Neural crest cell (in vitro differentiated cells): ENCODE measurements at places on chromosomes 1 and 21.

DNA sequence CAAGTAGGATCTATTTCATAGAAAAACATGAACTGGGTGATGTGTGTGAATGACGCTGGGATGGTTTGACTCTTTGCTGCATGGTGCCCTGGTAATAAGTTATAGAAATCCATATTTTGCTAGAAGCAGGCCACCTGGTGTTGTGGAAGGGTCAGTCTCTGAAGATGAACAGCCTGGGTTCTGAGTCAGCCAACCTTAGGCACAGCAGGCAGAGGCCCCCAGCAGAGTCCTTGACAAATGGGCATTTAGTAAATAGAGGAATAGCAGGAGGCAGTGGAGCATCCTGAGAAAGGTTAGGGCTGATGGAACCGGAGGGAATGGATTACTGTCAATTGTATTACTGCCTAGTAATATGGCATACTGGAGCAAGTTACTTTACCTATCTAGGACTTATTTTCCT, 20.9 kb downstream of the FGGY start:
- DNase-seq, result no peak

DNA sequence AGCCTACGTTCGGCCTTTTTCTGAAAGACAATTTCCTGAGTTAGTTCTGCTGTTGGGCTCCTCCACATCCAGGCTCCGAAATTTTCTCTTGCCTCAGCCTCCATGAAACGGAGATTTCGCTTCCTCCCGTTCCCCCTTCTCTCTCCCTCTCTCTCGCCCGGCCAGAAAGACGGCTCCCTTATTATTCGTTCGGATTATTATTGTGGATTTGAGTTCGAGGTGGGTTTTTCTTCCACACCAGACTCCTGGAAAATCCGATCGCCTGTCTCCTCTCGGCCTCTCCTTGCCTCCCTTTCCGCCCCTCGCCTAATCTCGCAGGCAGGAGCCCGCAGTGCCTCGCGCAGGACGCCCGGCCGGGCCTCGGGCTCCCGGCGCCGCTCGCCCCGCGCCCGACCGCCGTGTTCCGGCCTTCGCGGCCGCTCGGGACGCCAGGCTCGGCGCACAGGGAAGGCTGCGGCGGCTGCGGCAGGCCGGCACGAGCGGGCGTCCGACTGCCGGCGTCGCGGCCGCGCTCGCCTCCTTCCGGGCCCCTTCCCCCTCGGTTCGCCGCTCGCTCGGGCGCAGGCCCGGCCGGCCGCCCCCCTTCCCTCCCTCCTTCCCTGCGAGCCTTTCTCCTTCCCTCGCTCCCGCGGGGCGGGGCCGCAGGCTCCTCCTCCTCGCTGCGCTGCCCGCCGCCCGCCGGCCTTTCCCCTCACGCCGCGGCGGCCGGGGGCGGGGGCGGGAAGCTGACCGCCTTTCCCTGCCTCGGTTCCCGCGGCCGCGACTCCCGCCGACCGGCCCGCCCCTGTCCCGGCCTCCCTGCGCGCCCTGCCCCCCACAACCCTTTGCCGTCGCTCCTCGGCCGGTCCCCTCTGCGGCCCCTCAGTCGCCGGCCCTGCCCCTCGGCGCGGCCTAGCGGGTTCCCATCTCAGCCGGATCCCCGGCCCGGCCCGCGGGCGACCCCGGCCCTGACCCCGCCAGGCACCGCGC, at the start of gene ARHGEF11:
Gene ARHGEF11 (minus strand): TSS at position 493 of the 969 bp plus-strand sequence. CDS start 1,412 bp downstream, outside the sequence.
- DNase-seq, result peak; percentile 85

GRCh38 chr1:230396966-230397365, 29.2 kb downstream of the PGBD5 start:
- no peak for DNase-seq

GRCh38 chr1:203190949-203191348, 4.4 kb upstream of the CHI3L1 start:
- DNase-seq, result no peak

DNA sequence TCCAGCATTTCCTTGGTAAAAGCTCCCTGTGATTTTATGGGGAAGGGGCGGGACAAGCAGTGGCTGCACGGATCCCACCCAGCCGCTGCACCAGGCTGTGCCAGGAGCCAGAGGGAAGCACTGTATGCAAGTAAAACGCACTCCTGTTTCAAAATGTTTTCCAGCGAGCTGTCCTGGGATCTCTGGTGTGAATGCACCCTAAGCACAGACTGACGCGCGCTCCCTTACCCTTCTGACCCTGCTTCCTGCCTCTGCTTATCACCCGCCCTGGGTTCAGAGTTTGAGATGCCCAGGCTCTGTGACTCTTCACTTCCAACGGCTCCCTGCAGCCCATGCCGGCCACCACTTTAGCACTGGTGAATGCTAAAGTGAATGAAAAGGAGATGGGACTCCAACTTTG, 131.2 kb downstream of the RHOU start:
- no peak for DNase-seq

DNA sequence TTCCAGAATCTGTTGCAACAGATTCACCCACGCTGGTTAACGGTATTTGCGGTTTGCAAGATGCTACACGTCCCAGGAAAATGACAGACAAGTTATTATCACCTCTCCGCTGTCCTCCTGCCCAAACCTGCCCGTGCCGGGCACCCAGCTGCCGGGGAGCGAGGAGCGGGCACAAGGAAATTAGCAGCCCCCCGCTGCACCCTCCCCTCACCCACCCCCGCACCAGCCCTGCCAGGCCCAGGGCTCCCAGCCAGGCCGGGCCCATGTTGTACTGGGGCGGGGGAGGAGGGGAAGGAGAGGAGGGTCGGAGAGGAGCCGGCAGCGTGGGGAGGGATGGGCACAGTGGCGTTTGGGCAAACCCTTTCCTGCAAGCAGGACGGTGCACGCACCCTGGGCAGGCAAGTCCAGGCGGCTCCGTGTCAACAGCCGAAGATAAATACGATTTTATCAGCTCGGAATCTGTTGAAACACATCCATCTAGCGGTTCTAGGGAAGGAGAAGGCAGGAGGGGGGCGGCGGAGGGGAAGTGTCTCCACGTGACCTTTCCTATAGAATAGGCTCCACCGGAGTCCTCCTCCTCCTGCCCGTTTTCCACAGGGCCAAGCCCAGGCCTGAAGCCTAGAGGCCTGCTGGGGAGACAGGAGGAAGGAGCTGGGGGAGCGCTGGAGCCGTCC, 35.1 kb upstream of the CCDC27 start:
- DNase-seq, result no peak

DNA sequence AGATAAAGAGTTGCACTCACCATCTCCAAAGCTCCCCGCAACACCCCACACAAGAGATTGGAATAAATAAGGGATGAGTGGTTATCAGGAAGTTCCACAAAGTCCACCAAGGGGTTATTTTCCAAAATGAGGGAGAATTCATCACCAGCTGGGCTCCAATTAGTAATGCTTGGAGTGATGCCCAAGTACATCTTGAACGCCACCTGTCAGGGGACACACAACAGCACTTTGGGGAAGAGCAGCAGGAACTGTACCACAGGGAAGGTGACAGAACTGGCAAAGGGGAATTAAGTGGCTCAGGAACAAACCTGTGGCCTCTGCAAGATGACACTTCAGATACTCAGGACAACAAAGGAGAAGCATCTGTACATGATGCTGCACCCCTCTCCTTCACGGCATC, 11.5 kb downstream of the TRAPPC3 start:
- DNase-seq, result no peak
